ENCODE measurements at places on chromosomes 1 and 21. TPM values are rescaled to one million over a fixed set of nuclear protein-coding genes. Genes with fewer than 3 reads are reported as not detected.

Gene LAX1
- total RNA-seq: 0.13 TPM

Gene NCAM2
- total RNA-seq: 5.1 TPM

Gene MTARC1
- 6.6 TPM for total RNA-seq

DNA sequence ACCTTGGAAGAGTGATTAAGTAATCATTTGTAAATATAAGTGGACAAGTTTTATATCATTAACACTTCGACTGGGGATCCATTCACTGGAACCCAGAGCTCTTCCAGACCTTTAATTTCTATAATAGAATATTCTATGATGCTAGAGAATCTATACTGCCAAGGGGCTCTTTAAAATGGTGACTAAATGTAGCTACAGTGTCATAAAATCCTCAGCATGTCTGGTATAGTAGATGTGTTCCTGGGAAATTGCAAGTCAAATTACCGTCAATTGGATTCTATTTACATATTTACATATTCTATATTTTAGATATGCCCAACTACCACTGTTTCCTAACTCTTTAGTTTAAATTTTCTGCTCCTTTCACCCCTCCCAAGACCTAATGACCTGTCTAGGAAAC is 30.7 kb upstream of the CCN1 start:
- DNase-seq: no peak

DNA sequence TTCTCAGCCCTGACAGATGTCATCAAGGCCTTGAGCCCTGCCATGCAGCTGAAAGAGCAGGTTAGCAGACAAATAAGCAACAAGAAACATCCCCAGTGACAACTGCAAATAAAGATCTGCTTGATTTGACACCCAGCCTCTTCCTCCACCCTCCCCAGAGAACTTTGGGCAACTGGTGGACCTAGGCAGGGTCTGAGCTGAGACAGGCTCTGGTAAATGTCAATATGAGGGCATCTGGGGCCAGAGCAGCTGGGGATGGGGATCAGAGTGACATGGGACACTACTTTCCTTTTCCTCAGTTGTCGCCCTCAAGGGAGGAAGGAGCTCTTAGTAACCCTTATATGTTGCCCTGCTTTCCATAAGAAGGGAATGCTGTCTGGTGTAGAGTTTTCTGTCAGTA is 544.1 kb downstream of the NEGR1 start:
- DNase-seq: no peak

- no peak for DNase-seq
These were observed 60.0 kb upstream of the ROR1 start for GRCh38 chr1:63713627-63714481.

GRCh38 chr1:184039126-184039525 is 1.6 kb upstream of the COLGALT2 start:
- no peak for DNase-seq

DNA sequence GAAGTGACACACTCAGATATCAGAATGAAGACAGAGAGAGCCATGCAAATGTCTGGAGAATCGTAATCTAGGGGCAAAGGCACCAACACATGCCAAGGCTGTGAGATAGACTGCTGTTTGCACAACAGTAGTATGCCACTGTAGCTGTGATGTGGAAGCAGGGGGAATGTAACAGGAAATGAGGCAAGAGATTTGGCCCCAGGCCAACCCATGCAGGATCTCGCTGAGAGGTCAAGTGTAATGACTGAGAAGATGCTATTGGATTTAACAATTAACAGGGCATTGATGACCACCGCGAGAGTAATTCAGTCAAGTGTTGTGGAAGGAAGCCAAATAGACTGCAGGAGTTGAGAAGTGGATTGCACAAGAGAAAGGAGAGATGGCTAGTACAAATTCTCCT is 107.3 kb upstream of the ST6GALNAC5 start:
- no peak for DNase-seq

- no peak for DNase-seq
These were observed 582.7 kb downstream of the PTPRC start for GRCh38 chr1:199221371-199222150.

Gene HSD3B1
- not detected for total RNA-seq

Gene CD1E
- 0.23 TPM for total RNA-seq

Gene NUP210L
- not detected for total RNA-seq

Gene FCRL6
- not detected for total RNA-seq

- no peak for DNase-seq
These were observed 93.0 kb upstream of the PBX1 start for GRCh38 chr1:164466001-164466421.

- DNase-seq: peak; percentile 88
These were observed 105.0 kb upstream of the SAMD11 start for GRCh38 chr1:818618-819291.

- no peak for DNase-seq
These were observed 1.1 kb downstream of the TNFRSF4 start for GRCh38 chr1:1212780-1213344.

- no peak for DNase-seq
These were observed 40.9 kb downstream of the PDPN start for GRCh38 chr1:13624526-13624925.

Gene LORICRIN
- not detected for total RNA-seq

GRCh38 chr1:18883636-18884418 is 18.5 kb downstream of the ALDH4A1 start:
- peak; percentile 95 for DNase-seq

Gene NR1I3
- total RNA-seq: not detected

- DNase-seq: no peak
These were observed 889 bp upstream of the CCNL2 start for GRCh38 chr1:1399872-1400575.

Gene AGO4
- 42.7 TPM for total RNA-seq

Gene ZBTB8A
- total RNA-seq: 6.8 TPM

Gene HRNR
- not detected for total RNA-seq

DNA sequence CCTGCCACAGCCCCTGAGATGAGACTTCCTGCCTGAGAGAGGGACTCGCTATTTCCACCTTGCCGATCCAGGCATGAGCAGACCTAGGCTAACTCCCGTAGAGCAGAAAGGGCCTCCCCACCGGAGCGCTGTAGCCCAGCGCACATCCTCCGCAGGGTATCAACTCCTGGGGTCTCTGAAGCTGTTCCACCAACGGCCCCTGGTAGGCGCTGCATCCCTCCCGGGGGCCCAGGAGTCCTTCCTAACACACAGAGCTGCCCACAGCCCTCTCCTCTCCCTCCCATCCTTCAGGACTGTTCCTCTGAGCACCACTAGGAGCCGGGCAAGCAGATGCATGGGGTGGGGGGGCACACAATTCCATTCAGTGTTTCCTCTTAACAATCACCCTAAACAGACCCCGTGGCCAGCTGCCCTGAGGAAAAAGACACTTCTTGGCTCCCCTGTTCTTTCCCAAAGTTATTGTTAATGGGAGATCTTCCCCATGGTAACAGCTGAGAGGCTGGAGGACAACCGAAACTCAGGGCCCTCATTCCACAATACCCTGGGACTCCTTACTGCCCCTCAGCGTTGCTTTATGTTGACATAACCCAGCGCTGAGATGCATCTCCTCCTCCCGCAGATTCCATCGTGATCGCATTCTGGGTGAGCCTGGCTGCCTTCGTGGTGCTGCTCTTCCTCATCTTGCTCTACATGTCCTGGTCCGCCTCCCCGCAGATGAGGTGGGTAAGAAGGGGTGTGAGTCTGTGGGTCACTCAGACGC is 7.5 kb downstream of the MRAP start:
- DNase-seq: no peak

- no peak for DNase-seq
These were observed 53.9 kb upstream of the NADK start for GRCh38 chr1:1832166-1832565.

- DNase-seq: peak; percentile 93
These were observed 300.0 kb upstream of the VAMP3 start for GRCh38 chr1:7470904-7471638.

DNA sequence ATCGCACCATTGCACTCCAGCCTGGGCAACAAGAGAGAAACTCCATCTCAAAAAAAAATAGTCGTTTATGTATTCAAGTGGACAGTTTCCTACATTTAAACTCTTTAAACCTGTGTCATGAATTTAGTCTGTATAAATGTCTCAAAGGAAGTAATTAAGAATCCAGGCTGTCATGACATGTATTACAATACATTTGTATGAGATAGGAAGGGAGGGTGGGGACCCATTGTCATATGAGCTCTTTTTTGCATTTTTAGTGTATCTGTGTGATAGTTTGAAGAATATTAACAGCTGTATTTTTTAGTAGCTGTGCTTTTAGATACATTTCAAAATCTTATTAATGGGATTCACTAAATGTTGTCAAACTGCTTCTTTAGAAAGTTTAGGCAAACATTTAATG is 20.0 kb downstream of the DONSON start:
- DNase-seq: no peak

- DNase-seq: no peak
These were observed 206.6 kb downstream of the APP start for GRCh38 chr21:25964015-25964414.

GRCh38 chr21:18449605-18450550 is 46.3 kb upstream of the TMPRSS15 start:
- DNase-seq: no peak

DNA sequence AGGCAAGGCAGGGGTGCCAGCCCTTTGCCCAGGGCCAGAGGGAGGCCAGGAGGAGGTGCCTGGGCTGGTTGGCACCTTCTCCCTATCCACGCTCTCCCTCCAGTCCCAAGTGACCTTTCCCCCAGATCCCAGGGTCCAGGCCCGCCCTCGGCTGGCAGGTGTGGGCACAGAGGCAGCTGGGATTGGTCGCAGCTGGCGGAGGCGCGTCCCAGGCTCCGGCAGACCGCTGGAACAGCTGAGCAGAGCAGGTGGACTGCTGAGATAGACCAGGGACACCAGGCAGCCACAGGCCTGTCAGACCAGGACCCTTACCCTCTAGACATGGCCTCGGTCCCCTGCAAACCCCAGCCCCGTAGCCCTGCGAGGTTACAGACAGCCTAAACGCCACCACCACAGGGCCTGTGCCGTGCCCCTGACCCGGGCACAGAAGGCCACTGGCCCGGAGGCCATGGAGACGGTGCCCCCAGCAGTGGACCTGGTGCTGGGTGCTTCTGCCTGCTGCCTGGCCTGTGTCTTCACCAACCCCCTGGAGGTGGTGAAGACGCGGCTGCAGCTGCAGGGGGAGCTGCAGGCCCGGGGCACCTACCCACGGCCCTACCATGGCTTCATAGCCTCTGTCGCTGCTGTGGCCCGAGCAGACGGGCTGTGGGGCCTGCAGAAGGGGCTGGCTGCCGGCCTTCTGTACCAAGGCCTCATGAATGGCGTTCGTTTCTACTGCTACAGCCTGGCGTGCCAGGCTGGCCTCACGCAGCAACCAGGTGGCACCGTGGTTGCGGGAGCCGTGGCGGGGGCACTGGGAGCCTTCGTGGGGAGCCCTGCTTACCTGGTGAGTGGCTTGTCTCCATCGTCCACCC is at the start of gene SLC25A34:
SLC25A34 (plus strand) TSS at position 221 of the 854 bp plus-strand sequence; CDS start at position 449, 228 bp downstream.
- DNase-seq: no peak

DNA sequence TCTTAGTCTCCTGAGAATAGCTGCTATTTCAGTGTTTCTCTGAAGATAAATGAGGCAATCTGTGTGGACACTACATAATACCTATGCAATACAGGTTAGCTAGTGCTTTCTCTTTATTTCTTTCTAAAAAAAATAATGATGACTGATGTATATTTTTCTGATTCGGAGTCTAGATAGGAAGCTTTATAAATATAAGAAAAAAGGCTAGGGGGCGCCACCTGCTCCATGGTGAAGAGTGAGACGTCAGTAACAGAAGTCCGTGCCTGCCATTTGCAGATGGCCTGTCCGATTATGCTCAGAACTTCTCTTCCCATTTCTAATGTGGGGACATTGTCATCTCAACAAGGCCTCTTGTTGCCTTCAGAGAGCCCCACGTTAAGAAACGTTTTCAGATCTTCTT is 26.4 kb downstream of the QSOX1 start:
- no peak for DNase-seq

Gene AKNAD1
- 0.13 TPM for total RNA-seq

- DNase-seq: no peak
These were observed 37.0 kb downstream of the NUP133 start for GRCh38 chr1:229471175-229471574.

- no peak for DNase-seq
These were observed 119.8 kb downstream of the HLCS start for GRCh38 chr21:36846631-36847030.

Gene NBPF4
- total RNA-seq: not detected

DNA sequence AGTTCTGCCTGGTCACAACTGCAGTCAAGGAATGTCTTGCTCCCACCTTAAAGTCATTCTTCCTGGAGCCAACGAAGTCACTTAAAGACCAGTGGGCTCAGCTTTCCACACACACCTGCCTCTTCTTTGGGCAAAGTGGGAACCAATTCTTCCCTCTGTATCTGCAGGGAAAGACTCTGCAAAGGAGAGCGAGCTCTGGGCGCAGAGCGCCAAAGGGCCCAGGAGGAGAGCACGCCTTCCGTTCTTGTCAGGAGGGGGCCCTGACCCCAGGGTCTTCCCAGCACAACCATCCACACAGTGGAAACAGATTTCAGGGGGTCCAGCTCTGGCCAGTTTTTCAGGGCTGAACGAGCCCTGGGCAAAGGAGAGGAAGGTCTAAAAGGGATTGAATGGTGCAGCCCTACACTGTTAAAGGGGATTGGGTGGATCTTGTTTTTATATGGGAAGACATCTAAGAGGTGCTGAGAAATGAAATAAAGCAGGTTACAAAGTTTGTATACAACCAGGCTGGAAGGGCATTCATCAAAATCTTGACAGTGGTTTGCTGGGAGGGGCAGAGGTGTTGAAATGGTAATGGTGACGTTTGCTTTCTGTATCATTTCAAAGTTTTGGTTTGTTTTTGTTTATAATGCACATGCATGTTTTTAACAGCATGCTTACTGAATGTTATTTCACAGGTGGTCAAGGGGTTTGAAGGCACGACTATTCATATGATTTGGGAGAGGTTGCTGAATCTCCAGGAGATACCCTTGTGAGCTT is 6.8 kb upstream of the OLIG2 start:
- DNase-seq: no peak
